Testis (tissue), 5 donors: ENCODE measurements at places on chromosomes 3 and 15.

DNA sequence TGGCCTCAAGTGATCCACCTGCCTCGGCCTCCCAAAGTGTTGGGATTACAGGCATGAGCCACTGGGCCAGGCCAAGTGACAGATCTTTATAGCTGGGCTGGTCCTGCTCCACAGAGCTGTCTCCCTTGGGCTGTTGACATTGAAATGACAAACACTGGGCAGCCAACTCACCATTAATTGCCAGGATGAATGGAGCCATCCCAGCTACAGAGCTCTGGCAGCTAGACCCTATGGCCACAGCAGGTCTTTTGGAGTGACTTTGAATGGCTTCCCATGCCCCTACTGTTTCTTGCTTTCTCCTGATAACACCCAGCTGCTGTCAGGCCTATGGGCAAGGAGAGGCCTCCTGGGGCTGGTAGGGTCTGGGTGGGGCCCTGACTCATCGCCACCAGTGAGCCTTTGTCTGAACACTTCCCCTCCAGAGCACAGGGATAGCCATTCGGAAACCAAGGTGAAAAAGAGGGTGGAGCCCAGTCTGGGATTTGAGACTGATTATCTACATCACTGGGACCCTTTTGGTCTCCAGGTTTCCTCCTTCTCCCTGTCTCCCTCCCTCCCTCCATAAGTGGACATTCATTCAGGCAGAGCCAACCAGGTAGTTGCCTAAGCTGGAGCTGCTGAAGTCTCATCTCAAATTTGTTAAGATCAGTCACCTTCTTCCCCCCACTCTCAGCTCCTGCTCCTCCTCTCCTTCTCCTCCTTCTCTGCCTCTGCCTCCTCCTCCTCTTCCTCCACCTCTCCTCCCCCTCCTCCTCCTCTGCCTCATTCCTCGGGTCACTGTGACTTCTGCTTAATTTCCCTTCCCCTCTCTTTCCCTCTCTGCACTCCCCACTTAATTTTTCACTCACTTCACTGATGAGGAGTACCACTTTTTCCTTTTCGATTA lies 34.0 kb downstream of the BHLHE40 start:
- no peak for DNase-seq

- no peak for DNase-seq
Measured at GRCh38 chr3:154040283-154040682, 80.9 kb upstream of the ARHGEF26 start.

GRCh38 chr3:81349816-81350340 lies 411.6 kb downstream of the GBE1 start:
- DNase-seq = no peak

GRCh38 chr15:88299497-88299896 lies 43.0 kb upstream of the NTRK3 start:
- DNase-seq = no peak

DNA sequence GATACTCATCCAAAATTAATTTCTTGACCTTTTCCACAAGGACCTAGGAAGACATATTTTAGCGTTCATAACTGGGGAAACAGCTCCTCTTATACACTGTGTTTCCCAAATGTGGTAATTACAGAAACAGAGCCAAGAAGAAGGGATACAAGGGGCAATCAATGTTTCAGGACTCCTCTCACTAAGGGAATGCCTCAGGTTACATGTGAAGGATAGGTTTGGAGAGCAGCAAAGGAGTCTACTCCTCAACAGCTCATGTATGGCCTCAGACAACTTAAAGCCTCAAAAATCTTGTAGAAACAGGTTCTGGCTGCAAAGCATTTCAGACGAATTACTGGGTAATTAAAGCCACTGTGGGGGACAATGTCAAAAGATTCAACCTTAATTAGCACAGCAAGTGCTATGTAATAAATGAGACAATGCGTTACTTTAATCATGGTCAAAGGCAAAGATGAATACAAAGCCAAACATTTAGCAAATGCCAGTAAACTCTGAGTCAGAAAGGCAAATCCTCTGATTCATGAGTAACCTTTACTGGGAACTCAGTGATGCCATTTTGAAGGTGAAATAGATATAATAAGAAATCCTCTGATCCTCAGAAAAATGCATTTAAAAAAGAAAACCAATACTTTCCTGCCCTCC lies 1111.2 kb downstream of the TUSC7 start:
- DNase-seq = no peak

DNA sequence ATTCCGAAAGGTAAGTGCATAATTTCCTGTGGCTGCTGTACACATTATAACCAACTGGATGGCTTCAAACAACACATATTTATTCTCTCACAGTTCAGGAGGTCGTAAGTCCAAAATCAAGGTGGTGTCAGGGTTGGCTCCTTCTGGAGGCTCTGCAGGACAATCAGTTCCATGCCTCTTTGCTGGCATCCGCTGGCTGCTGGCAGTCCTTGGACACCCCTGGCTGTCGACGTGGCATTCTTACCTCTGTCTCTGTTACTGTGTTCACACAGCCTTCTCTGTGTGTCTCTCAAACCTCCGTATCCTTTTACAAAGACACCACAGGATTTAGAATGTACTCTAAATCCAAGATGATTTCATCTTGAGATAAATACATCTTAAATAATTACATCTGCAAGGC lies 398.8 kb upstream of the ATP10A start:
- no peak for DNase-seq

- no peak for DNase-seq
Measured at GRCh38 chr3:69724722-69725435, 14.4 kb upstream of the MITF start.

- DNase-seq = no peak
Measured at GRCh38 chr3:27554706-27555105, 70.5 kb upstream of the SLC4A7 start.
